ENCODE measurements at places on chromosomes 3 and 15. TPM values are rescaled to one million over a fixed set of nuclear protein-coding genes. Genes with fewer than 3 reads are reported as not detected.

The SYNM gene
- total RNA-seq: 62.6 TPM

The ZDHHC23 gene
- 5.4 TPM for total RNA-seq

The SLC28A1 gene
- not detected for total RNA-seq

The NRROS gene
- 5.4 TPM for total RNA-seq

The A4GNT gene
- not detected for total RNA-seq

All from vagina (tissue), 2 donors.